ENCODE measurements at places on chromosomes 5 and 9.

GRCh38 chr5:109454731-109455505 is 45.1 kb upstream of the PJA2 start:
- no peak for DNase-seq

DNA sequence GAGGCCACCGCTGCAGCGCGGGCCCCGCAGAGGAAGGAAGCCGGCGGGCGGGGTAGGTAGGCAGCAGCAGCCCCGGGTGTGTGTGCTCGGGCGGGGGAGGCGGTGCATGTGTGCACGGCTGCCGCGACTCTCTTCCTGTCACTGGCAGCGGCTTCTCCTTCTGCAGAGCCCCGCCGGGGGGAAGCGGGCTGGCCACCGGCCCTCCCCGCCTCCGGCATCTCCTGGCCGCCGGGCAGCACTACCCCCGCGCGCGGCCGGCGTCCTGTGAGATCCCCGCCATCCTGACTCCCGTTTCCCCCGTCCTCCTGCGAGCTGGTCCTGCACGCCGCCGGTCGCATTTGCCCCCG is 315 bp downstream of the PIK3R1 start:
- DNase-seq, result no peak

DNA sequence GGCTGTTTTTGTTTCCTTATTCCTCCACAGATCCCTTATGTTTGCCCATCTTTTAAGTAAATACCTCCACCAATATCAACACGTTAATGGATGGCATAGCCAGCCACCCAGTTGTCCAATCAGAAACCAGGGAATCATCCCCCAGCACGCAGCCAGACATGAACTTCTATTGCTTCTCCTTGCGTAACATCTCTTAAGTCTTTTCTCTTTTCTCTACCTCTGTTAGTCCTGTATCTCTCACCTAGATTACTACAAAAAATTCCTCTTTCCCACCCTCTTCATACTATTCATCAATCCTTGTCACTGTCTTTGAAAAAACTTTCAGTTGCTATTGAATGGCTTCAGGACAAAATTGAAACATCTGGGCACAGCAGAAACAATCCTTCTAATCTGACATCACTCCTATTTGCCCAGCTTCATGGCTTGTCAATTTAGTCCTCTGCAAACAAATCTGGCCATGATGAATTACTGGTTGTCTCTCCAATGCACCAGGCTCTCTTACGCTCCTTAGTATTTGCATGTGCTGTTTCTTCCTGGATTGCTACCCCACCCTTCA is 349.3 kb downstream of the RAB3C start:
- no peak for DNase-seq

- no peak for DNase-seq
Measured at GRCh38 chr5:93300309-93300923, 280.6 kb downstream of the NR2F1-AS1 start.

DNA sequence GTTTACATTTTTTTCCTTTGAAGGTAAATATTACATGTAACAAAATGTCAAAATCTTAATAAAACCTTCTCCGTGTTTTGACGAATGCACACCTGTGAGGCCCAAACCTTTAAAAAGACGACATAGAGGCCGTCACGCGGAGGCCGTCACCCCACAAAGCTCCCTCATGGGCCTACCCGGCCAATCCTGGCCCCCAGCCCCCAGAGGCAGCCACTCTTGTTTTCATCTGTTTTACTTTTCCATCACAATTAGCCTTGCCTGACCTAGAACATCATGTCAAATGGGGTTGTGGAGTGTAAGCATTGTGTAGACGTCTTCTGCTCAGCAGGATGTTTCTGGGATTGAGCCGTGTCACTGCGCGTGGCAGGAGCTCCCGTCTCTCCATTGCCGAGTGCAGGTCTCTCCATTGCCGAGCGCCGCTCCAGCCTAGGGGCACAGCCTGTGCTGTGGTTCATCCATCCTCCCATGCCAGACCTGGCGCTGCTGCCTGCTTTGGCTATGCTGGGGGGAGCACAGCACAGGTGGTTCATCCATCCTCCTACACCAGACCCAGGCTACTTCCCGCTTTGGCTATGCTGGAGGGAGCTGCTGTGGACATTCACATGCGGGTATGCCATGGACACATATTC is 52.2 kb upstream of the IRX4 start:
- DNase-seq, result no peak

DNA sequence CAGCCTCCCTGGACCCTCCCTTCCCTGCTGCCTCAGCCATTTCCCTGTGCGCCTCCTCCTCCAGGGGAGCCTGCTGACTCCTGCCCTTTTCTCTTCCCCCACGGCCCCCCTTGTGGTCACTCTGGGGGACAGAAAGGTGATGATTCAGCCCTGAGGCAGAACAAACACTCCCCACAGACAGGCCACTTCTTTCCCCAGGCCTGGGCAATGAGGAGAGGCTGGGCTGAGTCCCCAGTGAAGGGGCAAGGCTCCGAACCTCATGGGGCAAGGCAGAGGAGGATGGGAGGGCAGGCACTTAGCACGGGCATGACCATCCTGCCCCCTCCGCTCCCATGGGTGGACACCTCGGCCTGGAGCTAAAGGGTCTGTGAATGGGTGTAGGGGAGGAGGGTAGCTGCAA is 21.0 kb downstream of the CSF1R start:
- DNase-seq, result no peak

DNA sequence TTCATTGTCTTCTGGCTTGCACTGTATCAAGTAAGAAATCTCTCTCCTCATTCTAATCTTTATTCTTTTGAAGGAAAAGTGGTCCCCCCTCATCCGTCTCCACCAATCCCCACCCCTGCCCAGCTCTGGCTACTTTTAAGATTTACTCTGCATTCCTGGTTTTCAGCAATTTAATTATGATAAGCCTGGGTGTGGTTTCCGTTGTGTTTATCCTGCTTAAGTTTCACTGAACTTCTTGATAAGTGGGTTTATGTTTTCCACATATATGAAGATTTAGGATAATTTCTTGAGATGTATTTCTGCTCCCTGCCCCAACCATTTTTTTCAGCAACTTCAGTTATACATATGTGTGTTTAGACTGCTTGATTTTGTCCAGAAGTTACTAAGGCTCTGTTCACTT is 46.5 kb downstream of the PTBP3 start:
- DNase-seq, result no peak

- DNase-seq, result no peak
Measured at GRCh38 chr9:124187311-124187710, 70.4 kb upstream of the NEK6 start.

GRCh38 chr9:94586316-94586715 is 7.3 kb downstream of the FBP2 start:
- no peak for DNase-seq

Data from head of caudate nucleus (tissue), 42 donors.